ENCODE measurements at places on chromosomes 11 and 22. TPM values are rescaled to one million over a fixed set of nuclear protein-coding genes. Genes with fewer than 3 reads are reported as not detected.

The TRIM21 gene
- 7.5 TPM for total RNA-seq

The PPM1F gene
- total RNA-seq = 29.5 TPM

DNA sequence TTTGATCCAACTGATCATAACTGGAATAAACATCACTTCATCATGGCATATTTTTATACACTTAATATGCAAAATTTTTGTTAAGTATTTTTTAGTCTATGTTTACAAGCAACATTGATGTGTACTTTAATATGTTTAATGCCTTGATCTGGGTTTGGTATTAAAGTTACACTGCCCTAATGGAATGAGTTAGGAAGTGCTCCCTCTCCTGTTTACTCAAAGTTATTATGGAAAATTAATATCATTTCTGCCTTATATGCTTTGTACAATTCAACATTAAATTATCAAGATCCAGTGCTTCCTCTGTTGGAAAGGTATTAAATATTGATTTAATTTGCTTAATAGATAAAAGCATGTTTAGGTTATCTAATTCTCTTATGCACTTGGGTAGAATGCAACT is 927.3 kb upstream of the RAG2 start:
- no peak for DNase-seq

DNA sequence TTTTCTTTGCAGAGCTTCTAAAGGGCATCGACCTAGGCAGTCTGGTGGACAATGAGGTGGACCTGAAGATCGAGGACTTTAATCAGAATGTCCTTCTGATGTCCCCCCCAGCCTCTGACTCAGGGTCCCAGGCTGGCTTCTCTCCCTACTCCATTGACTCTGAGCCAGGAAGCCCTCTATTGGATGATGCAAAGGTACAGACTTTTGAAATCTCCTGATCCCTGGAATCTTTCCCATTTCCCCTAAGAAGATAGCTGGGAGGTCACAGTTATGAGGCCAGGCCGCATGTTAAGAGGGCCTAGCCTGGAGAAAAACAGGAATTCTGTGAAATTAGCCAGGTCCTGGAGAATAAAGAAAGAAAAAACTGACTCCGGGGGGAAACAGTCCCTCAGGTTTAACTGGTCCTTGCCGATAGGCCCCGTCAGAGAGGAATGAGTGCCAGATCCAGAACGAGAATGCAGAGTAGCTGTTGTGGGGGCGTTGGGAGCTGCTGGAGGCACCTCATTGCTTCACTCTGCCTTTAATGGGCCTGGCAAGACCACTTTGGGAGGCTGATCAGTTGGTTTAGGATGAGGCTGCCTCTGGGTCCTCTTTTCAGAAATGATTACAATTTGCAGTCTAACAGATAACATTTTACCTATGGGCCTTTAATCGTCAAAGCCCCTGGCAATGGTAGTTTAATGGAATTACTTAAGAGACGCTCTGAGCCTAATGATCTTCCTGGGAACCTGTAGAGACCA is 39.2 kb downstream of the SHISA8 start:
- no peak for DNase-seq

The DNAJB13 gene
- total RNA-seq = not detected

GRCh38 chr11:48172818-48173609 is 43.6 kb upstream of the OR4B1 start:
- peak; percentile 50 for DNase-seq

DNA sequence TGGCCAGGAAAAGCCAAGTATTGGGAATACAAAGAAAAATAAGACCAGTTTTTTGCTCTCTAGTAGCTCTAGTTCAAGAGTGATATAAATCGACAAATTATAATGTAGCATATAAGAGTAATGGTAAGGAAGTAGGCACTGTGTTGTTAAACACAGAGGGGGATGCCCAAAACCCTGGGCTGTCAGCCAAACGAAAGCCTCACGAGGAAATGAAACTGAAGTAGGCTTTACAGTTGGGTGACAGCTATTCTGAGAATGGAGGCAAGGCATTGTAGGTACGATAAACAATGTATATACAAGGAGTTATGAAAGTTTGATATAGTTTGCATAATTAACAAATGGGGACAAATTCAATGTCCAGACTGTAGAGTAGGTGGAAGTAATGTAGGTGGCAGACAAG is 176.4 kb downstream of the FAM181B start:
- no peak for DNase-seq

The C11orf16 gene
- total RNA-seq = not detected

The VEGFB gene
- total RNA-seq = 77.0 TPM

GRCh38 chr11:29317694-29318093 is 699.1 kb downstream of the KCNA4 start:
- DNase-seq = no peak

The PNPLA5 gene
- not detected for total RNA-seq

DNA sequence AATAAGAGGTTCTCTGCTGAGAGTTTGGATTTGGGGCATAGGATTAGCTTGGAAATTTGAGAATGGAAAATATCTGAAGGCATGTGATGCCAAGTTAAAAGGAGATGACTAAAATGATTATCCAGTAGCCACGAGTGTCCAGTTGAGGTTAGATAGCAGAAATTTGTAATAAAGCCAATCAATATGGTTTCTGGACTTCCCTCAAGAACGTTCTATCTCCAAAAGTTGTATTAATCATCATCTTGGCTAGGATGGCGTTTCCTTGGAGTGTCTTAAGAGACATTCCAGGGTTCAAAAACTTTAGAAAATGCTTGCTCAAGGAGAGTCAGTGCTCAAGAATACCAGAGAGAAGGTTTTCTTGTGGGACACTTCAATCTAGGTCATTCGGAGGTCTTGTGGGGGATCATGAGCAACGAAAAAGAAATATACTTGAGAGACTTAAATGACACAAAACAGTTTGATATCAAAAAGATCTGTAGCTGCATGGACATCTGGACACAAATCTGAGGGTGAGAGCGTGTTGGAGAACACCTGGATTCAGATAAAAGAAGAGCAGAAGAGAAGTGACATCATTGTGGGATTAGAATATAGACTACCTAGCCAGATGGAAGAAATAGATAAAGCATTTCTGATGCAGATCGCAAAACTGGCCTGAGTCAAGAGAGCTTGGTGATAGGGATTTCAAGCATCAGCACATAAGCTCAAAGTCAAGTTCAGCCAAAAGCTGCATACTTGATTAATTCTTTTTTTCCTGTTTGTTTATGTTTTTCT is 97.7 kb downstream of the ARFGAP2 start:
- no peak for DNase-seq

The IFITM10 gene
- 1.6 TPM for total RNA-seq

The KRTAP5-8 gene
- not detected for total RNA-seq

The GTSE1 gene
- 0.15 TPM for total RNA-seq

The TYR gene
- total RNA-seq = not detected

GRCh38 chr11:83002053-83002452 is 69.6 kb downstream of the RAB30 start:
- peak; percentile 59 for DNase-seq

DNA sequence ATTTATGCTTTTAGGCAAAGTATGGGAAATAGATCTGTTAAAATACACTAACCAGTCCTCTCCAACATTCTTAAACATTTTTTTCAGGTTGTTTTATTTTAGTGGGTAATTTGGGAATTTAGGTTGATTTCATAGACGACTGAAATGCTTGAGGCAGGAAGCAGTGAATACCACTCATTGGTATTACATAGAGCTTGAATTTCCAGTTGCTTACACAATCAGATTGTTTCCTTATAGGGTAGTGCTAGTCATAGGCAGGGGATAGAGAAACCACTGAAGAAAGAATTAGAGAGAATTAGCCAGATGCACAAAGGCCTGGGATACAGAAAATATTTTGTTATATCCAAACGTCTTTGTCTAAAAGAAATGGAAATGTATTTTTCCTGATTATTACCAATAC is 23.9 kb upstream of the LYVE1 start:
- no peak for DNase-seq

- DNase-seq = no peak
Measured at GRCh38 chr11:118961591-118961990, 5.5 kb downstream of the UPK2 start.

- no peak for DNase-seq
Measured at GRCh38 chr22:50376085-50376651, 33.0 kb downstream of the PPP6R2 start.

GRCh38 chr11:102347462-102348370 is 702 bp downstream of the BIRC2 start:
- DNase-seq = no peak

The SHANK3 gene
- total RNA-seq = 13.4 TPM

GRCh38 chr11:102111011-102111786 is 952 bp downstream of the YAP1 start:
- DNase-seq = peak; percentile 85

DNA sequence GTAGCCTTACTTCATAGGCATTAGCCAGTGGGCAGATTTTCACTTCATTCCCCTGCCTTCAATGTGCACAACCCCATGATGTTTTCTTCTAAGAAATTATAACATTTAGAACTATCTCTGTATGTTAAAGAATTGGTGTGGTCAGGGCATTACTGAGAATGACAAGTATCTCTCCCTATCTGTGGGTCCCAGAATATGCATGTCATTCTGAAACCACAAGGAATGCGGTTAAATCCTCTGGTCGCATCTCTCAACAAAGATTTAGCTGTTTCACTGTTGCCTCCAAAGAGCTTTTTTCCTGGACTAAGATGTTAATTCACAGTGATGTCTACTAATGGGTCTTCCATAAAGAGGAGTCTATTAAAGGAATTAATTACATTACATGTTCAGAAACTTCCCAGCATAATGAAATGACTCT is 62.7 kb downstream of the LIF start:
- DNase-seq = no peak

The FAM180B gene
- total RNA-seq = 0.15 TPM

The MRGPRE gene
- not detected for total RNA-seq

The P4HA3 gene
- total RNA-seq = 0.22 TPM

Data from psoas muscle (tissue), 8 donors.